Left ventricle myocardium inferior (tissue), 1 donor: ENCODE measurements at places on chromosomes 16 and 17.

GRCh38 chr16:31706925-31707324, 166.7 kb upstream of the ZNF267 start:
- no peak for DNase-seq

GRCh38 chr17:76671912-76672262, 28.3 kb upstream of the ST6GALNAC1 start:
- no peak for DNase-seq

DNA sequence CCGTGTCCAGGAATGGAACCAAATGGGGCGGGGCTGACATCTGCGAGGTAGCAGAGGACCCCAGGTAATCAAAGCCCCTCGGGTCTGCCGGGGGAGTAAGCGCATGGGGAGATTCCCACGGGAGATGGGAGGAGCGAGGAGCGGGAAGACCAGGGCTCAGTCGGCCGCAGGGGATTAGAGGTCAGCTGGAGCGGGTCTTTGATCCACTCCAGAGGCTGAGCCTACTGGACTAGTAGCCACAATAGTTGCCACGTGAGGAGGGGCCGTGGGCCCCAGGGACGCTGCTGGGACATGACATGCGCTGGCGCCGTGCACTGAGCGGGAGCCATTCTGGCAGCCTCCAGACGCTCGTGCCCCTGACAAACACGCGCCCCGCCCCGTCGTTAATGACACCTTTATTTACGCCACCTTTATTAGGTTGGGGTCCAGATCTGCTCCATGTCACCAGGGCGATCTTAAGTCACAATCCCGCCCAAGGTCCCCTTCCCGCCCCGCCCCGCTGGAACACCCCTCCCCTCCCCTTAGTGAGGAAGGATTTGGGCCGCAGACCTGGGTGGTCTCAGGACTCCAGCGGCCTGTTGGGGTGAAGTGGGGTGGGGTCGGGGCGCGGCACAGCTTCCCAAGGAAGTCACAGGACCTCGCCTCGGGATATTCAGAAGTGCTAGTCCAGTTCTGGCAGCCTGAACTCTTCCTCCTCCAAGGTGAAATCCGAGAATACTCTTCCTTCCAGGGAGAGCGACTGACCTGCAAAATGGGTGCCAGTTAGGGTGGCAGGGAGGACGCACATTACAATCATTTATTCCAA, 15.0 kb downstream of the PPY start:
- peak; percentile 21 for DNase-seq

- no peak for DNase-seq
Measured at GRCh38 chr17:43479948-43480347, 3.8 kb upstream of the DHX8 start.

DNA sequence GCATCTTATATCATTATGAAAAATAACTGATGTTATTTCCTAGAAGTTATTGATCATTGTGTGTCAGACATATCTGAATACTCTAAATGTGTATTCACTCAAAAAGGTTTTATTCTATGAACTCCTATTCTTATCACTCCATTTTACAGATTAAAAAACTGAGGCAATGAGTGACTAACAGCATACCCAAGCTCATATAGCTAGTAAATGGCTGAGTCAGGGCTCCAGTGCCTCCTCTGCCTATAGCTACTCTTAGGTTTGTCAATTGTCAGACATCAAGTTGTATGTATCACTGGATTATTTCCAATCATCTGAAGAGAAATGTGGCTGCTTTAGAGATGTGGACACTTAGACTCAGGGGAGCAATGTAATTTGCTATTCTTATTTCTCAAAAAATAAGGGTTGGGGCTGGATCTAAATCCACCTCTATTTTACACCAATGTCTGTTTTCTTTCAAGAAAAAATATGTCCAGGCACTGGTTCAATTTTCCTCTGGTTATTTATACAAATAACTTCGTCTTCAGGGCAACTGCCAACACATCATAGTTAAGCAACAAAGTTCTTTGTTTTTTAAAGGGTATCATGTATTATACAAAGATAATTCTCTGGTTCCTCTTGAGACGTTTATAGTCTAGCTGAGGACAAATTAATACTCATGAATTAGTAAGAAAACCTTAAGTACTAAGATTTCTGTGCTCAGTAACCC, 328.9 kb upstream of the MAF start:
- DNase-seq: no peak

GRCh38 chr16:54281535-54282201, 4.9 kb downstream of the IRX3 start:
- no peak for DNase-seq

GRCh38 chr17:82596296-82596695, 51.9 kb downstream of the WDR45B start:
- no peak for DNase-seq

GRCh38 chr16:66886914-66887313, 6.6 kb downstream of the PDP2 start:
- DNase-seq: no peak

DNA sequence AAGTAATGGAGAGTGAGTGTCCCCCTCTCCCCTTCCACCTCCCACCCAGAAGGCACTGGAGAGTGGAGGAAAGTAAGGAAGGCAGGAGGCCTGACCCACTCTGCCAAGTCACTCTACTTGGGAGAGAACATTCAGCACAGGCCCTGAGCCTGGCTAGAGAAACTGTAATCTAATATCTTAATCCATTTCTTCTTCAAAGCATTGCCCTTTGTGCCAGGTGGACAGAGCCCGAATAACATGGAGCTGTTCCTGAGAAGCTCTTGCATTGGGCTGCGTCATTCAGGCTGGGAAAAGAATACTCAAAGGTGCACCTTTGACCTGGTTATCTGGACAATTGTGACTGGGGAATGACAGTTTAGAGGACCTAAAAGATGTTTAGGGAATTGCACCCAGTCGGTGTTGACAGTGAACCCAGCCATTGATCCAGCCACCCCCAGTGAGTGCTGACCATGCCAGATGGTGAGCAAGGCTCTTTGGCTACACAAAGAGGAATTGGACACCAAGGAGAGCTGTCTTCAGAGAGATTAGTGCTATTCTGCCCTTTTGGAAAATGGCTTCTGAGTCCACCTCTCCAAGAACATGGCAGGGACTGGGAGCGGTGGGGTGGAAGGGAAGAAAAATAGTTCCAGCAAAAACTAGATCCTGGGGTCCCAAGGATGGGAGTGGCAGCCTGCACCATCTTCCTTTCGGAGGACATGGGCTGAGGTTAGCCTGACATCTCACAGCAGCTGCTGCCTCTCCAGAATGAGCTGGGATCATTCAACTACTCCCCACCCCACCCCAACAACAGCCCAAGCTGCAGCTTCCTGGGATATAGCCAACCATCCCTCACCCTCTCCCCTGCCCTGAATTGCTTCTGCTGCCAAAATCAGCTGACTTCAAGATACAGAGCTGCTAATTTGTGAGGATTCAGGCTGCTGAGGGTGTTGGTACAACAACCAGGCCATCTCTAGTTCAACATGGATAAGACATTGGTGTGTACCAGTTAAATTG, 11.6 kb upstream of the NOG start:
- no peak for DNase-seq

DNA sequence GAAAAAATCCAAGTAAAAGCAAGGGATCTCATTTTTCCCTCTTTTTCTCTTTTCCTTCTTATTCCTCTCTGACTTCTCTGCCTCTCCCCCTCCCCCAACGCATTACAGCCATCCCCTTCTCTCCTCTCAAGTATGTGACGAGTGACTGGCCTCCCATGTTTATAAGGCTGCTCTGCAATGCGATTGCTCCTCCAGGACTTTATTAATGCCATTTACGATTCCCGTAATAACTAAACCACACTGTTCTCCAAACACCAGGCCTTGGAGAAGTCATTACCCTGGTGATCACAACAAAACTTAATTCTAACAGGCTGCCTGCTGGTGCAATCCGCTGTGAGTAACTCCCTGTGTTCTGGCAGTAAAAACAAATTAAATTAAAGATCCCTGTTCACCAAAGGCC, 88.8 kb downstream of the HS3ST3B1 start:
- no peak for DNase-seq

DNA sequence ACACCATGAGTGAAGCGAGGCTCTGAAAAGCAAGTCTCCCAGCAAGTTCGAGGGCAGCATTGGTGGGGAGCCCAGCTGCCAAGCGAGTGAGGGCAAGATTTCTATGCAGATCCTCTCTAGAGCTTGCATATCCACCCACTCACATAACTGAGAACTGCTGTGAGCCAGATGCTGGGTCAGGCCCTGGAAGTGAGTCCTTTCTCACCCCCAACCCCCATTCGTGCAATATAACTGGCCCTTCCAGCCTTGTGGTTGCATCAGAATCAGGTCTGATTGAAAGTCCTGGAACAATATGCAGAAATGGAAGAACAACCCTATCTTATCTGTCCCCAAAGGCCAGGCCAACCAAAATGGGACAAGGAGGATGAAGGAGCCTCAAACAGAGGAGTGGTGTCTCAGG, 146.6 kb downstream of the IRX5 start:
- no peak for DNase-seq

DNA sequence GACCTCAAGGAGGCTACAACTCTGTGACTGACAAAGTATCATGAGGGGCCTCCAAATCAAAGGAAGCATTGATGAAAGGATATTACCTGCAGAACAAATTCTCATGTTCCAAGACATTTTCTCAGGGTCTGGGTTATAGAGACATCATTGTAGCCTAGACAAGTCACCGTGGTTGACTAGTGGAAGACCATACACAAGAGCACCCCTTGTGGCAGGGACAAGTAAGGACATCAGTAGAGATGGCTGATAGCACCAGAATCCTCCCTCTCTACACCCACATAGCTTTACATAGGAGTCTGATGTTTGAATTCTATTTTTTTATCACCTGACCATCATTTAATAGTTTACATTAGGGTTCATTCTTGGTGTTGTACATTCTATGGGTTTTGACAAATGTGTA, 32.5 kb upstream of the CDH8 start:
- no peak for DNase-seq

- no peak for DNase-seq
Measured at GRCh38 chr16:25092441-25092840, 19.1 kb upstream of the LCMT1 start.

- DNase-seq: no peak
Measured at GRCh38 chr16:52561910-52562741, 15.2 kb upstream of the TOX3 start.

GRCh38 chr16:68760671-68761275, 23.7 kb downstream of the CDH1 start:
- DNase-seq: no peak

DNA sequence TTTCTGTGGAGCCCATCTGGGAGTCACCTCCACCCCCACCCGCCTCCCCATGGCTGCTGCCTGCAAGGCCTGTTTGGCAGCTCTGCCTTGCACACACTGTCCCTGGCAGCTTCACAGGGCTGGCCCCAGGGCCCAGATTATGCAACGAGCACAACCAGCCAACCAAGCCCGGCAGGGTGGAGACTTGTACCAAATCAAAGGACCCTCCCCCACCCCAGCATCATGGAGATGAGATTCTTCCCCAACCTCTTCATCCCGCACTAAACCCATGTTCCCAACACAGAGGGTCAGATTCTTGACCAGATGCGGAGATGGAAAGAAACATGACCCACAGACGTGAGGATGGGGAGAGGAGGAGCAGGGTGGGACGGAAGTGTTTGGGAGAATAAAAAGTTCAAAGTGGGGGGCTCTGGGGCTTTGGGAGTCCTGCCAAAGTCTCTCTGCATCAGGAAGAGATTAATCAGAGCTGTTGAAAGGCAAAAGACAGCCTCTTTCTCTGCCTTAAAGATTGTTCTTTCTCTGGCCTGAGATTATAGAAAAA, 3.8 kb downstream of the SMARCD2 start:
- peak; percentile 93 for DNase-seq

GRCh38 chr17:77853191-77853977, 105.1 kb upstream of the TNRC6C start:
- peak; percentile 0 for DNase-seq

DNA sequence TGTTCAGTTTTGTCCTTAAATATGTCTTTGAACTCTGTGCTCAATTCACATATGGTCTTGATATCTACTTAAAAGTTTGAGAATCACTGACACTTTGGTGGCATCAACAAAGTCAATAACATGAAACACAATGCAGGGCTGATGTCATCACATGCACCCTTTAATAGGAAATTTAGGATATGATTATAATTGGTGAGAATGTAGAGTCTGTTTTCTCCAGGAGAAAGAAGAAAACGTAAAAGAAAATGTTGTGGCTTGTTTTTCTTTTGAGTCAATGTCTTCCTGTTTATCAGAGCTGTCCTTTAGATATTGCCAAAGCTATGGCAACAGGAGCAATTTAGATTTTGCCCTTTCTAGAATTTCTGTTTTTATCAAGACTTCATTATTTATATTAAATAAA, 396.9 kb downstream of the CDH13 start:
- DNase-seq: no peak

DNA sequence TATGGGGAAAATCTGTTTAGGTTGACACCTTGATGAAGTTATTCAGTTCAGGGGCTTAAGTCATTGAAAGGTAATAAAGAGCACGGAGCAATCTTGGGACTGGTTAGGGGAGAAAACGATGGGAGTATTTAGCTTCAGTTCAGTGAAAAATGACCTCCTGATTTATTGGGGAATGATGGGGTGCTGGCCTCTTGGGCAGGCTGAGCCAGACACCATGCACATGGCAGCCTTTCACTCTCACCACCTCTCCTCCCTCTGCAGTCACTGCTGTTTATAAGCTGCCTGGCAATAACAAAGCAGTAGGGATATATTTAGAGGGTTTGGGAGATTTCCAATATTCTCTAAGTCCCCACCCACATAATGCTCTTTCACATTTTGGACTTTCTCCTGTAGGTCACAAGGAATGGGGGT, 140.5 kb upstream of the HS3ST2 start:
- DNase-seq: no peak

DNA sequence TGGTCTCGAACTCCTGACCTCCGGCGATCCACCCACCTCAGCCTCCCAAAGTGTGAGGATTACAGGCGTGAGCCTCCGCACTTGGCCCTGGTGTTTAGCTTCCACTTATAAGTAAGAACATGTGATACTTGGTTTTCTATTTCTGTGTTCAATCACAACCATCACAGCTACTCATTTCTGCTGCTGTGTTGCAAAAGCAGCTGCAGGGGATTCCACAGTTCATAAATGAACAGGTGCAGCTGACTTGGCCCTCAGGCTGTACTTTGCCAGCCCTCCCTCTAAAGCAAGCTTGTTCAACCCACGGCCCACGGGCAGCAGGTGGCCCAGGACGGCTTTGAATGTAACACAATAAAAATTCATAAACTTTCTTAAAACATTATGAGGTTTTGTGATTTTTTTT, 79.2 kb downstream of the SLC39A11 start:
- no peak for DNase-seq

DNA sequence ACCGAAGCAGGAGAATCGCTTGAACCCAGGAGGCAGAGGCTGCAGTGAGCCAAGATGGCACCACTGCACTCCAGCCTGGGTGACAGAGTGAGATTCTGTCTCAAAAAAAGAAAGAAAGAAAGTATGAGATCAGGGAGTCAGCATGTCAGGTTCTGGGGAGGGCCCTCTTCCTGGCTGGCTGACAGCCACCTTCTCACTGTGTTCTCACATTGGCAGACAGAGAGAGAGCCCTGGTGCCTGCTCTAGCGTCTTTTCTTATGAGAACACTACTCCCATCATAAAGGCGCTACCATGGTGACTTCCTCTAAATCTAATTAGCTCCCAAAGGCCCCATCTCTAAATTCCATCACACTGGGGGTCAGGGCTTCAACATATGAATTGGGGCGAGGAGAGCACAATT, 27.6 kb upstream of the RBBP6 start:
- DNase-seq: no peak
